Ascending aorta (tissue), 2 donors: ENCODE measurements at places on chromosomes 6 and 20.

DNA sequence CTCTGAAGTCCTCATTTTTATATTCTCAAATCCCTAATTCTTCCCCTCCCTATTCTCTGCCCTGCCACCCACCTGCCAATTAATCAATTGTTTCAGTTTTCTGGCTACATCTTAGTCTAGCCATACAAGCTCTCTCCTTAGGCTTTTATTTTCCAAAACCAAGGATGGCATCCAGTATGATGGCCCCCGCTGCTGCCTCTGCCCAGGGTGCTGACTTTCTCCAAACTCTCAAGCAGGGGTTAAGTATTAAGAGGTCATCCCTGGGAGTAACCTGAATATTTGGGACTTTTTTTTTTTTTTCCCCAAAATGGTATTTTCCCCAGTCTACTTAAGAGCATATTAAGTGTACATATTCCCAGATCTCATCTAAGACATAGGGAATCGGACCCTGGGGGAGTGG lies 183.8 kb downstream of the DHX35 start:
- no peak overlapping the region for H3K27ac ChIP-seq
- no peaks in the 10 kb centered on the region for H3K36me3 ChIP-seq
- DNase-seq, result no peak
- H3K27me3 ChIP-seq, result no peaks in the 10 kb centered on the region
- no peak overlapping the region for H3K4me3 ChIP-seq
- H3K4me1 ChIP-seq, result no peaks in the 10 kb centered on the region

DNA sequence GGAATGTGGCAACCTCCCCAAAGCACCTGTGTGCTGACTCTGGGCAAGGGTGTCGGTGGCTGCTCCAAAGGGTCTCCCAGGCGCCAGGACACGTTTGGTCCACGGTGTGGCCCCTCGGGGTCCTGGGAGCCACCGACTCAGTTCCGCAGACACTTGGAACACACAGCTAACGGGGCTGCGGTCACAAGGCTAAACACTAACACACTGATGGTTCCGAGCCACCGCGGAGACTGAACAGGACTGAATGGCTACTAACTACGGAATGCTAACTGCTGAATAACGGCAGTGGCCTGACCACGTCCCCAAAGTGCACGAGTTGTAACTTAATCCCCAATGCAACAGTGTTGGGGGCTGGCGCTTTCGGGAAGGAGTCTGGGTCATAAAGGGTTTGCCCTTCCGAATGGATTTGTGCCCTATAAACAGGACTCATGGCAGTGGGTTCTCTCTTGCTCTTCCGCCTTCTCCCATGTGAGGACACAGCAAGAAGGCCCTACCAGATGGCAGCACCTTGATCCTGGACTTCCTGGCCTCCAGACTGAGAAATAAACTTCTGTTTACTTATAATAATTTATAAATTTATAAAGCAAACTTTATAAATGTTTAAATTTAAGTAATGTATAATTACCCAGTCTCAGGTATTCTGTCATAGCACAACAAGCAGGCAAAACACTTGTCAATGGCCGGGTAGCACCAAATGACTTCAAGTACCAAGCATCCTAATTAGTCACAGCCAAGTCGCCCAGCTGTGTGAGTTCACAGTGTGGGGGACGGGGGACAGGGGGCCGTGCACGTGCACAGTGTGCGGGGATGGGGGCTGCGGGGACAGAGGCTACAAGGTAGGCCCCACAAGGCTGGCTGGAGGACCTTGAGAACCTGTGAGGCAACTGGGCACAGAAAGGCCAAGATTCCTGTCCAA lies 2.3 kb upstream of the EEF1A2 start:
- no peak overlapping the region for H3K27ac ChIP-seq
- DNase-seq, result no peak
- peaks cover 7% of the 10 kb centered on the region for H3K4me1 ChIP-seq
- H3K36me3 ChIP-seq, result no peaks in the 10 kb centered on the region
- peaks cover 9% of the 10 kb centered on the region for H3K27me3 ChIP-seq

GRCh38 chr6:10268611-10269310 lies 146.1 kb downstream of the TFAP2A start:
- no peaks in the 10 kb centered on the region for H3K36me3 ChIP-seq
- H3K27ac ChIP-seq, result no peak overlapping the region
- no peaks in the 10 kb centered on the region for H3K27me3 ChIP-seq
- H3K4me1 ChIP-seq, result no peaks in the 10 kb centered on the region

- H3K4me3 ChIP-seq, result no peak overlapping the region
- H3K4me1 ChIP-seq, result peaks cover 53% of the 10 kb centered on the region
- peaks cover 10% of the 10 kb centered on the region for H3K36me3 ChIP-seq
- H3K27me3 ChIP-seq, result no peaks in the 10 kb centered on the region
Observed at GRCh38 chr6:52509281-52510212, 67.3 kb downstream of the TRAM2 start.

DNA sequence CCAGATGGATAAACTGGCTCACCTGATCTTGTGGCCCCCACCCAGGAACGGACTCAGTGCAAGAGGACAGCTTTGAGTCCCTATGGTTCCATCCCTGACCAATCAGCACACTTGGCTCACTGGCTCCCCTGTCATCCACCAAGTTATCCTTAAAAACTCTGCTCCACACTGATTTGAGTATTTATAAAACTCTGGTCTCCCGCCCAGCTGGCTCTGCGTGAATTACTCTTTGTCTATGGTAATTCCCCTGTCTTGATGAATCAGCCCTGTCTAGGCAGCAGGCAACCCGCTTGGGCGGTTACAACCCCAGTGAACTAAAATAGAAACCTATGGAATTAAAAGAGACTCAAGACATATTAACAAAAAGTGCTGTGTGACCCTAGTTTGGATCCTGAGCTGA lies 38.1 kb upstream of the CD83 start:
- H3K4me1 ChIP-seq, result no peaks in the 10 kb centered on the region
- no peak overlapping the region for H3K27ac ChIP-seq
- H3K27me3 ChIP-seq, result no peaks in the 10 kb centered on the region
- no peaks in the 10 kb centered on the region for H3K36me3 ChIP-seq
- DNase-seq, result no peak

- no peaks in the 10 kb centered on the region for H3K27me3 ChIP-seq
- no peaks in the 10 kb centered on the region for H3K4me1 ChIP-seq
- no peak overlapping the region for H3K27ac ChIP-seq
Observed at GRCh38 chr6:163564534-163564933, 150.0 kb downstream of the QKI start.

- no peaks in the 10 kb centered on the region for H3K27me3 ChIP-seq
- H3K27ac ChIP-seq, result peak overlapping the region; percentile 9
- H3K4me3 ChIP-seq, result no peak overlapping the region
- H3K36me3 ChIP-seq, result peaks cover 33% of the 10 kb centered on the region
- no peak for DNase-seq
- H3K4me1 ChIP-seq, result no peaks in the 10 kb centered on the region
Observed at GRCh38 chr20:19964289-19965265, 52.6 kb upstream of the NAA20 start.

DNA sequence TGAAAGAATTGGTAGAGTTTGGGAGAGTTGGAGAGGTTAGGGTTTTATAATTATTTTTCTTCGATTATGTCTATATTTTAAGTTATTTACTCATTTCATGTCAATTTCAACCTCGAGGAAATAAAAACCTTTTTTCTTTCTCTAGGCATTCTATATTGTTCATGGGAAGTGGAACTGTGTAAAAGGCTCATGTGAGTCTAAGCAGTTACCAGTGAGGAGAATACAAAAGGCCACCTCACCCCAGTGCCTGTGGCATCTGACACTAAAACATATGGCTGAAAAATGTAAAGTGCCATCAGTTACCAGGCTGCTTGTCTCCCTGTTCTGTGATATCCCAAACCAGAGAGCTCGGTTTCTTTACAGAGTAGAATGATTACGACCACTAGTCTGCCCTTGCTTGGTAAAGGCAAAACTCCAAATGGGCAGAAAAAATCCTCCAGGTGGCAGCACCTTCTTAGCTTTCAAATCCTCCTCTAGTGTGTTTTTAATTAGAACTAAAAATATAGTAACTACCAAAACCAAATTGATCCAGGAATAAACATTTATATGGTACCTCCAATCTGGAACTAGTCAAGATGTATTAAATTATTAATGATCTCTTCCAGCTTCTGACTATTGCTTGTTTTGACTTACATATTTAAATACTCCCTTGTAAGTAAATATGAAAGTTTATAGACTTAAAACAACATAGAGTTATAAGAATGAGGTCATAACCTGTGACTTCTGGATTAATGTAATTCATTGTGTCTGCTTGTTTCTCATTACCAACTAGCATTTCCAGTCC lies 122.6 kb upstream of the MCHR2 start:
- H3K36me3 ChIP-seq, result no peaks in the 10 kb centered on the region
- no peak overlapping the region for H3K4me3 ChIP-seq
- no peak overlapping the region for H3K27ac ChIP-seq
- H3K4me1 ChIP-seq, result no peaks in the 10 kb centered on the region
- DNase-seq, result no peak

DNA sequence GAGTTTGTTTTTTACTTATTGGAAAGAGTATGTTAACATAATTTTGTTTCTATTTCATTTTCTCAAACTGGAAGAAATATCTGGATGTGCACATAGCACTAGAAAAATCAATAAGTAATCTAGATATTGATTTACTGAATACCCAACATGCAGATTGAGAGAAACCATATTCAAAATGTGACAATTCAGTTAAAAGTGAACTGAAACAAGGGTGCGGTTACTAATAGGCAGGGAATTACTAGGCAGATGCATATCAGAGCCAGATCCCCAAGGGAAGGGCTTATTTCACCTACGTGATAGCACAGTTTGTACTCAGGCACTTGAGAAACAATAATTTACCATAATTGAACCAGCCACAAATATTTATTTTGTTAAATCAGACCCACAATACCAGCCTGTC lies 493.1 kb upstream of the FLRT3 start:
- no peaks in the 10 kb centered on the region for H3K36me3 ChIP-seq
- no peak overlapping the region for H3K27ac ChIP-seq
- H3K27me3 ChIP-seq, result no peaks in the 10 kb centered on the region
- H3K4me3 ChIP-seq, result no peak overlapping the region
- no peaks in the 10 kb centered on the region for H3K4me1 ChIP-seq

DNA sequence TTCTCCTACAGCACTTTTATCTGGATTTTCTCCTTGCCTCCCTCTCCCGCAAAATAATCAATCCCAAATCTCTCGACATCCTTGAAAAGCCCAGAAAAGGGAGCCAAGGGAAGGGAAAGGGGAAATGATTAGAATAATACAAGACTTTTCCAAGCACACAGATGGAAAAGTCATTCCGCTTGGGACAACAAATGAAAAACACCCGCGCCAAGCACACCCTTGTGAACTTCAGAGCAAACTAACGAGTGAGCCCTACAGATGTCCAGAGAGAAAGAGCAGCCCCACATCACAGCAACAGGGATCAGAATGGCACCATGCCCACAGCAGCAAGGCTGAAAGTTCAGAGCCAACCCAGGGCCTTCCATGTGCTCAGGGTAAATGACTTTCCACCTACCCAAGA lies 49.6 kb downstream of the NINL start:
- no peaks in the 10 kb centered on the region for H3K27me3 ChIP-seq
- DNase-seq, result no peak
- no peaks in the 10 kb centered on the region for H3K36me3 ChIP-seq
- no peak overlapping the region for H3K4me3 ChIP-seq
- H3K4me1 ChIP-seq, result peaks cover 22% of the 10 kb centered on the region

GRCh38 chr6:138598562-138599173 lies 99.4 kb upstream of the NHSL1 start:
- H3K4me1 ChIP-seq, result no peaks in the 10 kb centered on the region
- H3K4me3 ChIP-seq, result no peak overlapping the region
- H3K36me3 ChIP-seq, result no peaks in the 10 kb centered on the region
- no peaks in the 10 kb centered on the region for H3K27me3 ChIP-seq

DNA sequence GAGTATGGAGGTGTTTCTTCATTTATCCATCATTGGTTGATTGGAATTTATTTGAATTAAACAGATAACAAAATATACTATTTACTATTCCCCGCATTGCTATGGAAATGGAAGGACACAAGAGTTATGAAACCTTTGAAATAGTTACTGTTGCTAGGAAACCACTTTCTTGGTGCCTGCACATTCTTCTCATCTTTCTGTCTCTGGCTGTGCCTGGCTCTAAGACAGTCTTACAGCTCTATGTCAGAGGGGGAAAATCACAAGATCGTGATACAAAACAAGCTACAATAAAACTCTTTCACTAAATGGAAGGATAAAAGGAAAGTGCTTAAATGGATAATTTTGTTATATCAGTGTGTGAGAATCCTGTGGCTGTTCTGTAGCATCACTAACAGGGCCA lies 453.0 kb downstream of the LMBRD1 start:
- no peaks in the 10 kb centered on the region for H3K36me3 ChIP-seq
- no peak for DNase-seq
- no peaks in the 10 kb centered on the region for H3K27me3 ChIP-seq
- H3K4me1 ChIP-seq, result no peaks in the 10 kb centered on the region
- no peak overlapping the region for H3K4me3 ChIP-seq

DNA sequence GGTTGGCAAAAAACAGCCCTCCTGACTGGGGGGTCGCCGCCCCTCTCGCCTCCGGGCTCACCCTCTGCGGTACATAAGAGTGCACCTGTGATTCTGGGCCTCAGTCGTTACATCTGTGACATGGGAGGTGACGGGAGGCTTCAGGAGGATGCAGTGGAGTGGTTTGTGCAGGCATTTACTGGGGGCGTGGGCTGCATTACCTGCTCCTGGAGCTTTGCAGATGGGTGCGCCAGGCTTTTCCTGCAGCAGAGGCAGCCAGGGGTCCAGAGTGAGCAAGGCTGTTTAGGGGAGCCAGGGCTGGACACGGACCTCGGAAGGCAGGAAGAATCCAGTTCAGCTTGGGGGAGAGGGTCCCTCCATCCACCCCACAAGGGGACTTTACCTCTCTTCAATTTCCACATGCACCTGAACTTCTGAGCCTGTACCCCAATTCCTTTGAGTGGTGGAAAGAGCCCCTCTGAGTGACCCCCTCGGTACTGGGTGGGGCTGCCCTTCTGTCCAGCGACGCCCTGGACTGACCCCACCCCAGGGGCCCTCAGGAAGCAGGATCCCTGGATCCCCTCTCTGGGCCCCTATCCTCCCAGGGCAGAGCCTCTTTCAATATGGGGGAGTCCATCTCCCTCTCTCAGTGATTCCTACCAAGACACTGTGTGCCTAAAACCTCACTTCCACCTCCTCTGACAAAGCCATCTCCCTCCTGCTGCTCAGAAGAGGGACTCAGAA lies 134.0 kb downstream of the TAF4 start:
- no peaks in the 10 kb centered on the region for H3K4me1 ChIP-seq
- H3K36me3 ChIP-seq, result no peaks in the 10 kb centered on the region
- H3K27ac ChIP-seq, result no peak overlapping the region
- no peak overlapping the region for H3K4me3 ChIP-seq
- no peaks in the 10 kb centered on the region for H3K27me3 ChIP-seq
- no peak for DNase-seq

- H3K36me3 ChIP-seq, result no peaks in the 10 kb centered on the region
- no peak for DNase-seq
- peaks cover 36% of the 10 kb centered on the region for H3K4me1 ChIP-seq
- no peak overlapping the region for H3K27ac ChIP-seq
Observed at GRCh38 chr6:125193208-125193607, 39.6 kb downstream of the TPD52L1 start.

GRCh38 chr6:158660333-158660754 lies 10.5 kb downstream of the SYTL3 start:
- no peak overlapping the region for H3K4me3 ChIP-seq
- no peaks in the 10 kb centered on the region for H3K27me3 ChIP-seq
- DNase-seq, result no peak

DNA sequence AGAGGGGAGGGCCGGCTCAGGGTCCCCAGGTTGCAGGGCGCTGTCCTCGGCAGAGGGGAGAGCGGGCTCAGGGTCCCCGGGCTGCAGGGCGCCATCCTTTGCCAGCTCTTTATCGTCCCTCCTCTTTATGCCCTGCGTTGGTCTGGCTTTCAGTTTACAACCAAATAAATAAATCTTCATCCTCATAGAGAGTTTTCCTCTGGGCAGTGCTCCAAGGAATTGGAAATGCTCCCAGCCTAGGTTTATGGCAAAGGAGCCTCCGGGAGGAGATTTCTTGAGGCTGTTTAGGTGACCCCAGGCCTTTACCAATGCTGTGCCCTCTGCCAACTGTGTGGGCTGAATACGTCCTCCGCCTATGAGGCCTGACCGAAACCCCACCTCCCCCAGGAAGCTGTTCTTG lies 60.2 kb downstream of the CHMP4B start:
- peak overlapping the region; percentile 55 for H3K4me3 ChIP-seq
- peaks cover 5% of the 10 kb centered on the region for H3K4me1 ChIP-seq
- DNase-seq, result no peak
- H3K27ac ChIP-seq, result no peak overlapping the region
